ENCODE measurements at places on chromosomes 1 and 21.
A peak's percentile ranks its signal among the peaks of the same experiment; 100 is the strongest.

DNA sequence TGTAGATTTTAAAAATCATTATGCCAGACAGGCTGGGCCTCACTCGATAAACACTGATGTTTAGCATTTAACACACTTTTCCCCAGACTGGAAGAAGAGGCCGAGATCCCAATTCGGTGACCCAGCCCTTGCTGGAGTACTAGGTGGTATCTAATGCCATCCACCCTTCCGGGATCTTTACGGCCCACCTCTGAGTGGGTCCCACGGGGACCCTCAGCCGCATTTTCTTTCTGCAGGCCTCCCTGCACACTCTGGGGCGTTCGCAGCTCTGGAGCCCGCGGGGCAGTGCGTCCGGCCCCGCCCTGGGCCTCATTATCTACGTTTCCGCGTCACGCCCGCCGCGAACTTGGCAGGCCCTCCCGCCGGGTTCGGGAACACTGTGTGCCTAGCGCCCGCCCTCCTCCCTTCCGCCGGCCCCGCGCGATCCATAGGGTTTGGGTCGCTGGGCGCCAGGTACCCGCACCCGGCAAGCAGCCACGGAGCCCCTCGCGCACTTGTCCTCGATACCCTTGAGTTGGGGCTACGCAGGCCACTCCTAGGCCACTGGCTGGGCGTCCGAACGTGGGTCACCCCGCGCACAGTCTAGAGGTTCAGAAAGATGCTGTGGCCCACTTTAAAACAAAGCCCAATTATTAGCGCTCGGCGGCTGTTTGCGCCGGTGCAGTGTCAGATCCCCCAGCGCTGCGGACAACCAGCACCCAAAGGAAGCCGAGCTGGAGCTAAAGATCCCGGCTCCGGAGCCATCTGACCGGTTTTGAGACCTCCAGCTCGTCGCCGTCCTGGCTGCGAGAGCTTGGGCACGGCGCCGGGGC is 950 bp upstream of the EVA1C start:
- H3K27ac ChIP-seq, result peak overlapping the region; percentile 98
- peak overlapping the region; percentile 78 for H3K4me3 ChIP-seq
- no peaks in the 10 kb centered on the region for H3K36me3 ChIP-seq
- peak; percentile 93 for DNase-seq
- peaks cover 23% of the 10 kb centered on the region for H3K4me1 ChIP-seq

DNA sequence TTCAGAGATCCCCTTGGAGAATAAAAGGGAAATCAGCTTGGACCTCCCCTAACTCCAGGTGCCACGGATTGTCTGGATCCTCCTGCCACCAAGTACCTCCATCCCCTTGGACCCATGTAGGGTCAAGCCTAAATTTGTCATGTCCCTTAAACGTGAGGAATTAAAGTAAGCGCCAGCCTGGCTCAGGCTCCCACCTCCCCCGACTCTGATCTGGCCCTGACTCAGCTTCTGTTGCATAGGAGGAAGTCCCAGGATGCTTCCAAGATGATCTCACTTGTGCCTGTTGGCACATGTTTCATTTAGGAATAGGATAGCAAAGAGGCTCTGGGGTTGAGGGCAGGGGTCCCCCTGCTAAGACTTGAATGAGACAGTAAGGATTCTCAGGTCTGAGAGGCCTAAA is 231.9 kb upstream of the JUN start:
- no peak for DNase-seq
- no peaks in the 10 kb centered on the region for H3K36me3 ChIP-seq
- no peaks in the 10 kb centered on the region for H3K27me3 ChIP-seq
- no peak overlapping the region for H3K27ac ChIP-seq
- H3K4me3 ChIP-seq, result no peak overlapping the region

DNA sequence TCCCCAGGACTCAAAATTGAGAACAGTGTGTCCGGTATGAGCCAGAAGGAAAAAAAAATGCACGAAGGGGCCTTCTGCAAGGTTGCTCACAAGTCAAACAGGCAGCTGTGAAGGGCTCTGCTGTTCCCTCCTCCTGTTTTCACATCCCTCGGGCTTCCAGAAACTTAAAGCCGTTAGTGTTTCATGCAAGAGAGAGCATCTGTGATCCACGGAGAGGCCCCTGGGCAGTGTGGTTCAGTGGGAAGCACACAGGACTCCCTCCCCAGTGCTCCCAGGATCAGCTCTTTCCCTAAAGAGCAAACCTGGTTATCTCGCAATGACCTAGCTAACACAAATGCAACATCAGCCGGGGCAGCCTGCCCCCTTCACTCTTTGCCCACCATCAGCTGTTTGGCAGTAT is 2.9 kb upstream of the MATN1 start:
- no peak overlapping the region for H3K27ac ChIP-seq
- H3K27me3 ChIP-seq, result no peaks in the 10 kb centered on the region
- no peak for DNase-seq
- peaks cover 11% of the 10 kb centered on the region for H3K4me1 ChIP-seq

GRCh38 chr1:10767282-10767681 is 29.2 kb downstream of the CASZ1 start:
- no peaks in the 10 kb centered on the region for H3K36me3 ChIP-seq
- H3K27me3 ChIP-seq, result no peaks in the 10 kb centered on the region
- H3K27ac ChIP-seq, result no peak overlapping the region
- H3K4me1 ChIP-seq, result peaks cover 20% of the 10 kb centered on the region

- no peaks in the 10 kb centered on the region for H3K27me3 ChIP-seq
- no peak overlapping the region for H3K4me3 ChIP-seq
- no peaks in the 10 kb centered on the region for H3K4me1 ChIP-seq
- no peaks in the 10 kb centered on the region for H3K36me3 ChIP-seq
- H3K27ac ChIP-seq, result no peak overlapping the region
Observed at GRCh38 chr1:167171286-167171929, 49.3 kb upstream of the POU2F1 start.

- H3K4me1 ChIP-seq, result peaks cover 5% of the 10 kb centered on the region
- no peak for DNase-seq
- H3K4me3 ChIP-seq, result no peak overlapping the region
- no peaks in the 10 kb centered on the region for H3K27me3 ChIP-seq
Observed at GRCh38 chr1:44860331-44860730, 17.3 kb upstream of the PTCH2 start.

DNA sequence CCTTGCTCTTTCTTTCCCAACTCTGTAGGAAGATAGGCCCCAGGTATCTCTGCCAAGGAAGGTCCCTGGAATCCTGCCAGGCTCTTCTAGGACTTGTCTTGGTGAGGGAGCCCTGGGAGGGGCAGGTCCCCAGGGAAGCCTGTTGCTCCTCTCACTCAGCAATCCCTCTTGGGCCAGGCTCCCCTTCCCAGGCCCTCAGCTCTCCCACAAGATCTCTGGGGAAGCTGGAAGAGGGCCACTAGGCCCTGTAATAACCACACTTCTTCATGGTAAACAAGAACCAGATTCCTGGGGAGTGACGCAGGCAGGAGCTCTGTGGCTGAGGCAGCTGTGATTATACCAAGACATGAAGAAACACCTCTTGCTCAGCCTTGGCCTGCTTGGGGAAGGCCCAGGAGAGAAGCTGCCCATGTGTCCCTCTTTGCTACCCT is 9.9 kb upstream of the MAPKAPK2 start:
- H3K36me3 ChIP-seq, result no peaks in the 10 kb centered on the region
- peaks cover 13% of the 10 kb centered on the region for H3K4me1 ChIP-seq
- no peaks in the 10 kb centered on the region for H3K27me3 ChIP-seq
- peak; percentile 90 for DNase-seq

DNA sequence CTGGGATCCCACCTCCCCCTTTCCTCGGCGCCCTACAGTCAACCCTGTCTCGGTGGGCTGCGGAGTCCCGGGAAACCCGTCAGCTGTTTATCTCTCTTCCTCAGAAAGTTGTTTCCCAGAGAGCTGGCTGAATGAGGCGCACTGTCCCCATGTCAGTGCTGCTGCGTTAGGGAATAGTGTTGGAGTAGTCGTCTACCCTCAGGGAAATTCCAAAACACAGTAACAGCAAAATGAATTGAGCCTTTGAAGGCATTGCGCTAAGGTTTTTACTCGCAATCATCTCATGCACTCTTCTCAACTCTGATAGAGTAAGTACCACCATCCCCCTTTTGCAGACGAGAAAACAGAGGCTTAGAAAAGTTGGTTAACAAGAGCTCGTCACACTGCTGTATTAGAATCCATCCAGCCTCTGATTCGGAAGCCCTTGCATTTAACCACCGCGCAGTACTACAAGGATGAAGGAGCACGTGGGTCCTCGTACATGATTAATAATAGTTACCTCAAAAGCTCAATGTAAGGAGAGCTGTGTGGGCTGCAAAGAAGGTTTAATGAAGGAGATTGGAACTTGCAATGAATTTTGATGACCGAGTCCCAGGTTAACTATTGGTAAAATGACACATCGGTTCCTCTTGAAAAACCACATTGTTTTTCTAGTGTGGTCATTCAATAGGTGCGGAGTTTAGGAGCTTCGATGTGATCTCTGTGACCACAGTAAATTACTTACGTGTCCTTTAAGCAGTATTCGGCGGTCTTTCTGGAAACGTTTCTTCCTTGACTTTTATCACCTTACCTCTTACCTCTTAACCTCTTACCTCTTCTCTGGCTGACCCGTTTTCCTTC is 788 bp upstream of the EDEM3 start:
- no peaks in the 10 kb centered on the region for H3K27me3 ChIP-seq
- peak; percentile 8 for DNase-seq
- H3K4me1 ChIP-seq, result peaks cover 17% of the 10 kb centered on the region
- peak overlapping the region; percentile 42 for H3K27ac ChIP-seq

DNA sequence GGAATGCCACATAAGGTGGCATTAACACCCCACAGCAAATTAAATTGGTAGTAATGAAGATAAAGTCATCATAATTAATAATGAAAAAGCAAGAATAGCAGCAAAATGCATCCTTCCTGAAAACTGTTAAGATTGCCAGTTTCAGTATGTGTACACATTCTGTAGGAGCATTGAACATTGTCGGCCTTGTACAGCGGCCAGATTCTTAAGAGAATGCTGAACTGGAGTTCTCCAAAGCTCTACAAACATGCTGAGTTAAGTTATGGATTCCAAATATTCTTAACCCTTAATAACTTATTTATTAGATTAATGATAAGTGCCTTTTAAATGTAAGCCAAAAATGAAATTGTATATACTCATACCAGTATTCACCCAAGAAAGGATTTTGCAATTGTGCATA is 189.9 kb downstream of the AK5 start:
- no peaks in the 10 kb centered on the region for H3K27me3 ChIP-seq
- H3K4me1 ChIP-seq, result no peaks in the 10 kb centered on the region

DNA sequence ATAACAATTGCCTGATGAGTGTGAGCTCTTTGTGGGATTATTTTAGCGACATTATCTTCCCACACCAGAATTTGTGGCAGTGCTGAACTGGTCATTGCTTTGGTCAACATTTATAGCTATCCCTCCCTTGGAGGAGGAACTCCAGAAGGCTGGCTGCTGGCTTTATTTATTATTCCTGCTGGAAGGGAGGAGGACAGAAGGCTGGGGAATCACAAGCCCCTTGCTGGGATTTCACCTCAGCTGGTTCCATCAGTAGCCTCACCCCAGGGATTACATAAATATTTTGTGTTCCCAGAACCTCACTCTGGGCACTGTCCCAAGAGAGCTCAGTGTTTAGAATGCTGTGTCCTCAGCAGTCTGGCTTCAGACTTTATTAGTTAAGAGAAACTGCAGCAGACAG is 102.8 kb upstream of the C1orf21 start:
- peaks cover 8% of the 10 kb centered on the region for H3K4me1 ChIP-seq
- DNase-seq, result peak; percentile 69

DNA sequence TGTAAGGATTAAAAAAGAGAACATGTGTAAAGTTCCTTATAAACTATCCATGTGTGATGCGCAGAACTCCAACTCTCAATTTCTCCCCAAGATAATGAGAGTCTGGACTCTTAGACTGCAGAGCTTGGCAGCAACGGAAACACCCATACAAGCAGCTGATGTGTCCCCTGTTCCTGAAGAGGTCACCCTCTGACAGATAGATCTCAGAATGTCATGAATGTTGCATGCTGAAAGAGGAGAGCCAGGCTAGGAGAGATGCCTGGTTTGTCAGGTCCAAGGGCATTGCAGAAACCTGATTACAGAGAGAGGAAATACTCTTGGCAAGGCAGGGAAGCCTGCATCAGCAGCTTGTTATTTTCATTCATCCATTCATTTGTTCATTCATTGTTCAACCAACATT is 24.2 kb downstream of the MTARC1 start:
- no peak overlapping the region for H3K4me3 ChIP-seq
- DNase-seq, result no peak
- H3K36me3 ChIP-seq, result peaks cover 8% of the 10 kb centered on the region
- peaks cover 10% of the 10 kb centered on the region for H3K4me1 ChIP-seq
- H3K27me3 ChIP-seq, result no peaks in the 10 kb centered on the region

DNA sequence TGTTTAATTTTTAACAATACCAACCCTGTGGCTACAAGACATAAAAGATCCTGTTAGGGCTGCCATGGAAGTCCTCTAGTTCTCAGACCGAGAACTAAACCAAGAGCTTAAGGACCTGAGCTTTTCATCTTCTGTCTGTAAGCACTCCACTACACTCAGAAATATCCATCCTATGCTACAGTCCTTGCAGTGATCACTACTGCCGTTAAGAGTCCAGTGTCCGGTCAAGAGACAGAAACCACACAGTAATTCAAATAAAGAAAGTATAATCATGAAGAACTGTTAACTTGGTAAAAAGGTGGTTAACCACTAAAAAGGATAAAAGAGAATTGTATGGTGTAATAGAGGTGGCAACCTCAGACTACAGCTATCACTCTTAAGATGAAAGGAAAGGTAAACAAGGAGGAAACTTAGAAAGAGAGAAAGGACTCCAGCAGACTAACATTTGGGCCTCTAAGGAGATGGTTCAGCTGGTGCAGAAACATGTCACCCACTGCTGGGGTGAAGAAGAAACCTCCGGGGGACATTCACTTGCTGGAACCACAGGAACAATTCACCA is 22.1 kb upstream of the PRDX6 start:
- no peaks in the 10 kb centered on the region for H3K27me3 ChIP-seq
- no peak overlapping the region for H3K27ac ChIP-seq
- H3K4me1 ChIP-seq, result peaks cover 14% of the 10 kb centered on the region
- no peak overlapping the region for H3K4me3 ChIP-seq
- H3K36me3 ChIP-seq, result no peaks in the 10 kb centered on the region

DNA sequence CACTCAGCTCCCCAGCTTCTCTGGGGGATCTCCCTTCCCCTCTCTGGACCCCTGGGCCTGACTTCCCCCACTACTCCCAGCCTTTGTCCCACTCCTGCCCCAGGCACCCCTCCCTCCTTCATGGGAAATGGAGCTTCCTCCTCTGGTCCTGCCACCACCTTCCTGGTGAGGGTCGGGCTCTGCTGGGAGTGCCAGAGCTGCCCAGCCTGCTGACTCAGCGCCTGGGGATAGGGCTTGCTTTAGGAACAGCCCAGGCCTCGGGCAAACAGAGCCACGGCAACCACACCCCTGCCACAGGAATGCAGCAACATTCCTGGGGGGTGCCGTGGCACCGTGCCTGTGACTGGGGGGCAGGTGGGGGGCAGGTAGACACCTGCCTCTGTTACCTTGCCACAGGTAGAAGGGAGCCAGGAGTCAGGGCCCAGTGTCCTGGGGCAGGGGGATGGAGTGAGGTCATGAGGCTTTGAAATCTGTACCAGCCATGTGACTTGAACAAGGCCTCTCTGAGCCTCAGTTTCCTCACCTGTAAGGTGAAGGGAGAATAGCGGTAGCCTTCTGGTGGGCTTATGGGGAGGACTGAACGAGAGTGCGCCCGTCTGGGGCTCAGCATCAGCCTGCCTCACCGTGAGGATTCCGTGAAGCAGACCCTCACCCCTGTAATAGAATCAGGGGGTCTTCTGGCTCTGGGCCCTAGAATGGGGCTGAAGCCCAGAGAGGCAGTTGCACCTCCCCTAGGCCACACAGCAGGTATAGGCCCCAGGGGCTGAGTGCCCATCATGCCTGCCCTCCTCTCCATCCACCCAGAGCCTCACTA is 17.8 kb upstream of the EPHA2 start:
- H3K4me3 ChIP-seq, result no peak overlapping the region
- H3K27me3 ChIP-seq, result no peaks in the 10 kb centered on the region
- peak; percentile 63 for DNase-seq

GRCh38 chr1:198283222-198283621 is 126.4 kb downstream of the NEK7 start:
- DNase-seq, result no peak
- no peak overlapping the region for H3K27ac ChIP-seq
- no peaks in the 10 kb centered on the region for H3K4me1 ChIP-seq
- H3K27me3 ChIP-seq, result no peaks in the 10 kb centered on the region
- H3K36me3 ChIP-seq, result no peaks in the 10 kb centered on the region
- no peak overlapping the region for H3K4me3 ChIP-seq
